Fibroblast of skin of left biceps (primary cell): ENCODE measurements at places on chromosomes 7 and 10.

DNA sequence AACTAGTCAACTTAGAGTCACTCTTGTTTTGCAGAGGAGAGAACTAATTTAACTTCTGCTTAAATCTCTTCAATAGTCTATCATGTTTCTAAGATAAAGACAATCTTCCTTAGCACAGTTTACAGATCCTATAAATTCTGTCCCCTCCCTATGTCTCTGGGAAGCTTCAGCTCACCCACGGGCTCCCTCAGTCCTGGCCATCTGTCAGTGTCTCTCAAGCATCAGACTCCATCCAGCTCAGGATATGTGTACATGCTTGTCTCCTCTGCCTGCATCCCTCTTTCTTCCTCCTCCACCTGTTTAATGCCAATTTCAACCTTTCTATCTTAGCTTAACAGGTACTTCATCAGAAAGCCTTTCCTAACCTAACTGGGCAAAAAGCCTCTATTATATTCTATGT lies 177.1 kb upstream of the PTER start:
- DNase-seq: no peak

DNA sequence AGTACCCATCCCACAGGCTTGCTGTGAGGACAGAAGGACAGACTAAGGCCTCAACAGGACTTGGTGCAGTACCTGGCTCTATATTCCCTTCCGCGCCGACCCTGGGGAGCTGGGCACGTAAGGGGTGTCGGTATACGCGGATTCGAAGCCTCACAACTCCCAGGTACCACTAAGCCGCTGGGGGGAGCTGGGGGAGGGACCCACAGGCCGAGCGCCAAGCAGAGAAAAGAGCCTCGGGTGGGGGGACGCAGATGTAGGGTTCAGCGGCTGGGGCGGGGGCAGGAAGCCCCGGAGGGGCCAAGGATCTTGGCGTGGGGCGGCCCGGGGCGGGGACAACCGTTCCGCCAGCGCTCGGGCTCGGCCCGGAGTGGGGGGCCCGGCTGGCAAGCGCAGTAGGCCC lies 126.4 kb upstream of the ZNF746 start:
- no peak for DNase-seq

DNA sequence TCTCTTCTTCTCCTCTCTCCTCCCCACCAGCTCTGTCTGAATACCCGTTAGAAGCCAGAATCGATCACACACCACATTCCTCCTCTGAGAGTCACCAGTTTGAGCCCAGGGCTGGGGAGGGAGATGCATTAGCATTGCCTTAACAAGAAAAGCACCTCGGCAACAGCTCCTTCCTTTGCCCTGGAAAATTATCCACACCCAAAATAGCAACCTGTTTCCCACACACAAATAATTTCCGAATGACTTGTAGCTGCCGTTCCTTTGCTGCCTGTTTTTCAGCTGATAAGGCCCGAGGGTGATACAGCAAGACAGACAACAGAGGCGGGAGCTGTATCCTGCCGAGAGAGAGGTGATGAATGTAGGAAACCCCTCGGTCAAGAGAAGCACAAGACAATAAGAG lies 91.3 kb downstream of the CPXM2 start:
- DNase-seq: no peak

- DNase-seq: no peak
Observed at GRCh38 chr7:150971242-150972022, 6.7 kb downstream of the KCNH2 start.

- no peak for DNase-seq
Observed at GRCh38 chr7:108097703-108098102, 32.5 kb downstream of the LAMB4 start.

DNA sequence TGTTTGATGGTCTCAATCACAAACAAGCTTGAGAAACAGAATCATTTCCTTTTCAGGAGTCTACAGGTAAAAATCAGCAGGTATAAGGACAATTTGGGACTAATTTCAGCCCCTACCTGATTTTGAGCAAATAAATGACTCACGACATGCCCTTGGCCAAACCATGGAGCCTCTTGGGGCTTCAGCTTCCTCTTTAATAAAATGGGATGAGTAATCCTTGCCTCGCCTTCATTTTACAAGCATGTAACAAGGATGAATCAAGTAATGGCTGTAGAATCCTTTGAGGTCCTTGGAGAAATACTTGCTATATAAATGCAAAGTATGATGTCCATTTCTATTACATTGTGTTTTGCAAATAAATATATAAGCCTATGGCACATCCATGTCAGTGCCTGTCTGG lies 212.8 kb upstream of the PODXL start:
- no peak for DNase-seq
